ENCODE measurements at places on chromosomes 2 and 18. TPM values are rescaled to one million over a fixed set of nuclear protein-coding genes. Genes with fewer than 3 reads are reported as not detected.

DNA sequence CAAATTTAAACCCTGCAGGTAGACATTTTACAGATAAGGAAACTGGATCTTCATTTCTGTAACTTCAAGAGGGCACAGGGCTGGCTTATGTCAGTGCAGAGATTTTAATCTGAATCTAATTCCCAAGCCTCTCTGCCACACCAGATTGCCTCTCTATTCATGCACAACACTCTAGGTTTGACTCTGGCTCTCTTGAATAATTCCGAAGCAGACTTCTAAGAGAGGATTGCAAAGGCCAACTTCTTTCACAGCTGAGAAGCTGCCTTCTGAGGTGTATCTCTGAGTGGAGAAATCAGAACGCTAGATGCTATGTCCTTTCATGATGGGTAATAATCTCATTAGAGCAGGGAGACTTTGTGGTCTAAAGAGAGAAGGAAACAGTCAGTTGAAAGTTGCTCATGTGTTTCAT is 20.1 kb upstream of the MGAT5 start:
- DNase-seq: no peak

DNA sequence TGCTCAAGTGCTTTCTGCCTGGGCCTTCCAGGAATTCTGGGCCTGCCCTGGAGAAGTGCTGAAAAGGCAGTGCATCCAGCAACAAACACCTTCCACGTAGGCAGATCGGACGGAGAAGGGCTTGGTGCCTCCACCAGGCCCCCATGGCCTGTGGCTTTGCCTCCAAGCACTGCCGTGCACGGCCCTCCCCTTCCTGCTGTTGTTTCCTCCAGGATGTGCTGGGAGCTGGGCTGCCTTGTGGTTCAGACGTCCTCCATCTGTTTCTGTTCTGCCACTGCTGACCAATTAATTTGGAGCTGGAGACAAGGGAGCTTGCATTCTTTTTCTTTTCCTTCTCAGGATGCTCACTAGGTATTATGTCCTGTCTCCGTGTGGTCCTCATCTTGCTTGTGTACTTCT is 197.0 kb downstream of the HRH4 start:
- peak; percentile 11 for DNase-seq

- DNase-seq: no peak
Measured at GRCh38 chr18:23966909-23967308, 47.6 kb upstream of the TTC39C start.

- DNase-seq: no peak
Measured at GRCh38 chr2:46784278-46784677, 131.3 kb downstream of the MCFD2 start.

DNA sequence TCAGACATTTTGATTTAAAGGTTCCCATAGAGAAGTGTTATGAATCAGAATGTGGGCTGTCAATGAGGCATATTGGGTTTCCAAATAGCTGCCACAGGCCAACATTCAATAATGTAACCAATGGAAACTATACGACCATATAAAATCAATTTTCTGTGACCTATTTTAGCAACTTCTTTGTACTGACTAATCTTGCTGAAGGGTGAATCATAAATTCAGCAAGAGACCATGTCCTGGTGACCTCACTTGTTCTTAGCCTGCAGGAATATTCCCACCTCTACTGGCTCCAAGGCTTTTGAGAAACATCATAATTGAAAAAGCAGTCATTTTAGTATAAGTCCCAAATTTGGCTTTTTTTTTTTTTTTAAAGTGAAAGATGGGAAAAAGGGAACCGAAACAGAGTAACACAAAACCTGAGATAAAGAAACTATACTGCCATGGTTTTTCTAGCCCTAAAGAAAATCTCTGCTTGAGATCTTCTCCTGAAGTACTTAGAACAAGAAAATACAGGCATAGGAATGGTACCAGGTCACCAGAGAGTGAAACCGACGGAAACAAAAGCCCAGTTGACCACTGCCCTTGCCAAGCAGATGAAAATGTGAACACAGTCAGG is 32.1 kb downstream of the PLEKHM3 start:
- DNase-seq: no peak

- no peak for DNase-seq
Measured at GRCh38 chr2:46339676-46340459, 42.7 kb downstream of the EPAS1 start.

DNA sequence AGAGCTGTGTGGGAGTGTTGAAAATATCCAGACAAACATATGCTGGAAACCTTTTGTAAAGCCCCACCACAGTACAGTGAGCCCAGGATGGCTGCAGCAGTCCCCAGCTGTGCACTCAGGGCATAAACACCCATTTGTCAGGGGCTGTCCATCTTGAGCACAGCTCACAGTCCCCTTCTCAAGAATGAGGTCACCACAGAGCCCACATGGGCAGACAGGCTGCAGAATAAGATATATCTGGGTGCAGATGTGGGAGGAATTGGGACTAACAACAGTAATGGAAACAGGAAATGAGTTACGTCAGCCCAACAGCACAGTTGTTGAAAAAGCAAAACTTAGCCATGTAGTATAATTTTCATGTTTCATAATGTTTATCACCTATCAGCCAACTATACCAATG is 219.6 kb downstream of the ETAA1 start:
- peak; percentile 90 for DNase-seq

DNA sequence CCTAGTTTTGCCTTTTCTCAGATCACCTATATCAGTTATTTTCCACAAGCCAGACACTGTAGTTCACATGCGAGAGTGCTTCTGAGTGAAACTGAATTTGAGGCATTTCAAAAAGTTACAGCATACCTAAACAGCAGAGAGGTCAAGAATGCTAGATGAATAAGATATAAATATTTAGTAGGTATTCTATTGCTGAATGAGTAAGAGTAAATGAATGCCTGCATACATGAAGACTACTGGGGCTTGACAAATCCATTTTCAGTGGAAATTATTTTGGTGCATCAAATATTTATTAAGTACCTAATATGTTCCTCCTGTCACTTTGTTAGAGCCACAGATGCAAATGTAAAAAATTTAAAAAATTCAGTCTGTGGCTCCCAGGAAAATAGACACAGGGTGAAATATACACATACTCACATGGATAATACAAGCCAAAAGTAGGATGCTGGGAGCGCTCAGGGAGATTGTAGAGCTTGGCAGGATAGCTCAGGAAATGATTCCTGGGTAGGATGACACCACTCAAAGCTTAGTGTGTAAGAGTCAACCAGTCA is 27.6 kb upstream of the CDC42EP3 start:
- DNase-seq: no peak

- DNase-seq: no peak
Measured at GRCh38 chr2:8219631-8220355, 462.1 kb upstream of the ID2 start.

DNA sequence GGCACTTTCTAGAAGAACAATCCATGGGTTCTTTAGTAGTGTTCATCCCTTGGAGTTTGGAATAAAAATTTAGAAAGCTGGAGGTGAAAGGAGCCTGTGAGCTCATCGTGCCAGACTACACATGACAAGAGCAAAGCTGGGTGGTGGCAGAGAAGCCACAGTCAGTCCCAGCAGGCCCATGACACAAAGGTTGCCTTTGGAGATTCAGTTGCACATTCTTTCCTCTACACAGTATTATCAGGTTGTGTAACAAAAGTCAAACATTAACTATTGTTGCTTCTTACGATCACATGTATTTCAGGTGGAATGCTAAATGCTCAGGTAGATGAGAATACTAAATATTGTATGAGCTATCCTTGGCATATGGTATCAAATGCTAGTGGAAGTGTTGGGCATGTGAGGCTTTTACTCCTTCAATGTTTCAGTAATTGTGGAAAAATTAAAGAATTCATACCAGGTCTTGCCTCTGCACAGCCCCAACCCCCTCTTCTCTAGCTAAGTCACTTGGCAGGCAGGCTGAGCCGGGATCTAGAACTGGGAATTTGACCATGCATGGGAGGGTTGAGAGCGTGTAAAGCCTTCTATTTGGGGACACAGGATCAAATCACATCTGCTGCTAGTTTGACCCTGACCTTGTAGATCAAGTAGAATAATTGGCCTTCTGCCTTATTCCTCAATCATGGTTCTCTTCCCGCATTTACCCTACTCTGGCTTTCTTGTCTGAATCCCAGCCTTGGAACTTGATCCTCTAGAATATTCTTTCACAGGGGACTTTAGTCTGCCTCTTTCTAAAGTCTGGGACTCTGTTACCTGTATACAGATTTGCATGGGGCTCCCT is 230.9 kb downstream of the GCA start:
- no peak for DNase-seq

The WNT10A gene
- not detected for polyA plus RNA-seq

The ITPRIPL1 gene
- polyA plus RNA-seq: 1.3 TPM

The LRRC30 gene
- not detected for polyA plus RNA-seq

The RND3 gene
- polyA plus RNA-seq: 4.2 TPM

The IGFBP5 gene
- 28.0 TPM for polyA plus RNA-seq

The CASP8 gene
- 0.13 TPM for polyA plus RNA-seq

The UPP2 gene
- not detected for polyA plus RNA-seq

The SCG2 gene
- not detected for polyA plus RNA-seq

The PLGLB1 gene
- 4.6 TPM for polyA plus RNA-seq

The ZNF804A gene
- polyA plus RNA-seq: 0.12 TPM

Measured in cardiac muscle cell (in vitro differentiated cells and primary cell).